ENCODE measurements at places on chromosomes 7 and 10.

- no peak for DNase-seq
Measured at GRCh38 chr10:89257581-89257980, 6.0 kb upstream of the LIPA start.

- no peak for DNase-seq
Measured at GRCh38 chr10:28250782-28251181, 52.1 kb downstream of the MPP7 start.

- DNase-seq: no peak
Measured at GRCh38 chr7:36796850-36797536, 72.7 kb upstream of the AOAH start.

GRCh38 chr10:62000037-62000603 is 98.6 kb downstream of the ARID5B start:
- DNase-seq: no peak

DNA sequence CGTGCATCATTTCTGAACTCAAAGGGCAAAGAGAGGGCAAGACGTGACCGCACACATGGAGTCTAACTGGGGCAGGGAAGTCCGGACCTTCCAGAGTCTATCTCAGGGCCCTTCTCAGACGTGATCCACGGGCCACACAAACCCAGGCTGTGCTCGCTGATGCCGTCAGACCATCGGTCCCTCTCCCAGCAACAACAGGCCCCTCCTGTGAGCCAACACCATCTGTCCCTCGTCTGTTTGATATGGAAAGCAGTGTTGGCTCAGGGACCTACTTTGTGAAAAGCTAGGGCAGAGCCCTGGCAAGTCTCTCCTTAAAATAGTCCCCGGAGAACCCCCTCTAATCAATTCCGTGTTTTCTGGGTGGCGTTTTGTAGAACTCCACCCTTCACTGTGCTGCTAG is 208.8 kb downstream of the TCERG1L start:
- no peak for DNase-seq

- DNase-seq: no peak
Measured at GRCh38 chr10:48285710-48286109, 11.2 kb upstream of the FRMPD2 start.

- no peak for DNase-seq
Measured at GRCh38 chr7:137798073-137798763, 48.6 kb downstream of the DGKI start.

DNA sequence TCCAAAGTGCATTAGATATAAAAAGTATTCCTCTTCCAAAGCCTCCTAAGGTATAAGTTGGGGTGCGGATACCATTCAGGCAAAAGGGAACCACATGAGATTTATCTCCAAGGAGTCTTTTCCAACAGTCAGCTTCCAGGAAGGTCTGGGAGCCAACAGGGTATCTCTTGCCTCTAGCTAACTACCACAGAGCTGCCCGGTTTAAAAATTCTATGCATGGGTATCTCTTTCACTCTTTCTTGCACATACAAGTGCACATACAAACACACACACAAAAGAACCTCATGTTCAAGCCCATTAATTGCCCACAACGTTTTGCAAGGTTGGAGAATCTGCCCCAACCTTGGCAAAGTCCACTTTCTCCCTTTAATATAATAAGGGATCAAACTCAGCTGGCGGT is 80.7 kb downstream of the CDK6 start:
- DNase-seq: no peak

DNA sequence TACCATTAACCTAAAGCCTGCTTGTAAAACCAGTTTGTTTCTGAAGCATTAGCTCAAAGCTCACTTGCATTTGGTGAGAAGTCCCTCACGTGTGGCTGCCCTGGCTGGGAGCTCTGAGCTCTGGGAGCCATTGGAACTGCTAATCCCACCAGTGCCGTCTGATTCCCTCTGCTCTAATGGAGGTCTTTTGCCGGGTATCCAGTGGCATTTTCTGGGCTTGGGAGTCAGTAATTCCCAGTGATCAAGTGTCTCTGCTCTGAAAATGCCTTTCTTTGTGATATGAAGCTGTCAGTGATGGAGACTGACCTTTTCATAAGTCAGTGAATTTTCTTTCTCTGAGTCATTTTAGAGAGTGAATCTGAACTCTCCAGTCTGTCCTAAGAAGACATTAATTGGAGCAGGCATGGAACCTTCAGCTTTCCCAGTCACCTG is 36.9 kb upstream of the FAM20C start:
- no peak for DNase-seq

GRCh38 chr7:157693071-157693520 is 356.3 kb downstream of the DNAJB6 start:
- DNase-seq: no peak

DNA sequence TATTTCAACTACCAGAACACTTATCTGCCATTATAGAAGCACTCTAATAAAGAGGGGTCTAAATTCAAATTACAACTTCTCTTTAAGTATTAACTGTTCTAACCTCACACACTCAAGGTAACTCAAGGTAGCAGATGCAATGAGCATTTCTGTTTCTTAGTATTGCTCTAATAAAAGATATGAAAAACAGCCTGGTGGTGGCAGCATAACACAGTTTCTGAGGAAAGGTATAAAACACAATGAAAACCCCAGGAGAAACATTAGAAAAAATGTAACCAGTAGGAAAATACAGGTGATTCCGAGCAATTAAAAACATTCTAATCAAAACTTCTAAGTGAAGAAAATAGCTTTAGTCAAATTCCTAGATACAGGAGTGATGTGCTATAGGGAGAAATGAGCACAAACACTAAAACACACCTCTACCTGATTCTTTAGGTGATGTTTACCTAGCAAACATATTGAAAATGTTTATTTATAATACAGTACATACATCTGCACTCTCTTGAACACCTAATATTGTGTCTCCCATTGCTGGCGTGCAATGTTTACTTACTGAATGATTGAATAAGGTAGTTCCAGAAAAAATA is 3.5 kb downstream of the MKRN1 start:
- DNase-seq: no peak

DNA sequence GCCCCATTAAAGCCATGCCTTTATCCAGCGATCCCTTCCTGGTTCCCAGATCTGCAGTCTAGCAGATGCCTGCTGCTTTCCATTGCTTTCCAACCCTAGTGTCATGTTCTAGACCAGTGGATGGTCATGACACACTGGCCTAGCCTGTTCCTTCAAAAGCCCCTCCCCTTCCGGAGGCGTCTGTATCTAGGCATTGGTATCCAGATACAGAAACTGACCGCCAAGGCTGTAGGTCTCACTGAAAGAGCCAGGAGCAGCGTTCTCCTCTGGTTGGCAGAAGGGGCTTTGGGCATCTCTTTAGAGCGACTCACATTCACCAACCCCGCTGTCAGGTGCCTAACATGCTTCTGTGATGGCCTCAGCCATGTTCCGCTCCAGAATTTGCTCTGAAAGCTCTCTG is 22.6 kb downstream of the JCAD start:
- DNase-seq: no peak

GRCh38 chr7:76091506-76091905 is 43.6 kb downstream of the MDH2 start:
- no peak for DNase-seq

Data from activated CD8-positive, alpha-beta memory T cell treated with anti-CD3 and anti-CD28 coated beads for 24 hours (primary cell).